ENCODE measurements at places on chromosomes 11 and 22.
A peak's percentile ranks its signal among the peaks of the same experiment; 100 is the strongest.

GRCh38 chr22:25410849-25411248 is 153.6 kb upstream of the GRK3 start:
- no peak for DNase-seq

DNA sequence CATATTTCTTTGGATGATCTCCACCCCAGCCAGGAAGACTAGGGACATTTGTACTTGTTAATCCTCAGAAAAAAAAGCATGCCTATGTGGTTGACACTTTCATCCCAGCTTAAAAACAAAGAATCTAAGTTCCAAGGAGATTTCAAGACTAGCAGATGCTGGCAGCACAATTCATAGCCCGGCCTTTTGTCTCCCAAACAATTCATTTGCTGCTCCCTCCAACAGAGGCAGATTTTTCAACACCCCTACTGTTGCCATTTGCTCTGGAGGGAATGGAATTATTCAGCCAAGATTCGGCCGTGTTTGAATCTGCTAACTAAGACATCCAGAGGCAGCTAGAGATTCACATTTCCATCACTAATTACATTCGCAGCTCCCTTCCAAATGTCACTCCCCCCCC is 15.3 kb downstream of the P2RX3 start:
- no peak for DNase-seq

DNA sequence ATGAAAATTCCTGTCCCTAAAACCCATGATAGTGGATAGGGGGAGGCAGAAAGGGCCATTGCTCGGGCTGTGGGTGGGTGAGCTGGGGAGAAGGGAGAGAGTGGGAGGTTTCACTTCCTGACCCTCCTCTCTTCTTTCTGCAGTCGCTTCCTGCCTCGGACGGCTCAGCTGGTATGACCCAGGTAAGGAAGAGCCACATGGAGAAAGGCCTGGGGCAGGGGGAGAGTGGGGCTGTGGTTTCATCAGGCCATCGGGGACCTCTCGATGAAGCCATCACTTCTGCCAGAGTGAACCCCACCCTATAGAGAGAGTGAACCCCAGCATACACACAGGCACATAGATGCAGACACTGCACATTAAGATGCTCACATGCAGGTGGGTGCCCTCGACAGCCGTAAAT is 12.6 kb downstream of the CD5 start:
- DNase-seq, result no peak

DNA sequence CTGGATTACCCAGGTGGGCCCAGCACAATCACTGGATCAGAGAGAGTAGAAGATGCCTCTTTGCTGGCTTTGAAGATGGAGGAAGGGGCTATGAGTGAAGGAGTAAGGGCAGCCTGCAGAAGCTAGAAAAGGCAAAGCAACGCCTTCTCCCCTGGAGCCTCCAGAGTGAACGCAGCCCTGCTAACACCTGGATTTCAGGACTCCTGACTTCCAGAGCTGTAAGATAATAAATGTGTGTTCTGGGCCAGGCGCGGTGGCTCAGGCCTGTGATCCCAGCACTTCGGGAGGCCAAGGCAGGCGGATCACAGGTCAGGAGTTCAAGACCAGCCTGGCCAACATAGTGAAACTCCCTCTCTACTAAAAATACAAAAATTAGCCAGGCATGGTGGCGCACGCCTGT is 102.4 kb downstream of the MORC2 start:
- DNase-seq, result no peak

DNA sequence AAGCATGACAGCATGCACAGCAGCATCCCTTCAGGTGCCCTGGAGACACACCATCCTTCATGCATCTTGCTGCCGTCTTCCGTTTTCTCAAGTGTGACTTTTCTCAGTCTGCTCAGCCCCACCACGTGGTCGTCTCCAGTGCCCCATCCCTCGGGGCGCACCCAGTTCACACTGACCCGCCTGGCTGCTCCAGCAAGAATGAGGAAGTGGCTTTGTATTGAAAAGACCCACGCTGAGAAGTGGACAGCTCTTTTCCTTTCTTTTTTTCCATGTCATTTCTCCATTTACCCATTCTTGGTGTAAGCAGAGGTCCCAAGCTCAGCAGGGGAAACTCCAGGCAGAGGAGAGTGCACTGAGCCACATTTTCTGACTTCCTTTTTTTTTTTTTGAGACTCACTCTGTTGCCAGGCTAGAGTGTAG is 14.5 kb downstream of the SERPINH1 start:
- DNase-seq, result no peak

- no peak for DNase-seq
Measured at GRCh38 chr11:25970726-25971508, 361.0 kb upstream of the ANO3 start.

DNA sequence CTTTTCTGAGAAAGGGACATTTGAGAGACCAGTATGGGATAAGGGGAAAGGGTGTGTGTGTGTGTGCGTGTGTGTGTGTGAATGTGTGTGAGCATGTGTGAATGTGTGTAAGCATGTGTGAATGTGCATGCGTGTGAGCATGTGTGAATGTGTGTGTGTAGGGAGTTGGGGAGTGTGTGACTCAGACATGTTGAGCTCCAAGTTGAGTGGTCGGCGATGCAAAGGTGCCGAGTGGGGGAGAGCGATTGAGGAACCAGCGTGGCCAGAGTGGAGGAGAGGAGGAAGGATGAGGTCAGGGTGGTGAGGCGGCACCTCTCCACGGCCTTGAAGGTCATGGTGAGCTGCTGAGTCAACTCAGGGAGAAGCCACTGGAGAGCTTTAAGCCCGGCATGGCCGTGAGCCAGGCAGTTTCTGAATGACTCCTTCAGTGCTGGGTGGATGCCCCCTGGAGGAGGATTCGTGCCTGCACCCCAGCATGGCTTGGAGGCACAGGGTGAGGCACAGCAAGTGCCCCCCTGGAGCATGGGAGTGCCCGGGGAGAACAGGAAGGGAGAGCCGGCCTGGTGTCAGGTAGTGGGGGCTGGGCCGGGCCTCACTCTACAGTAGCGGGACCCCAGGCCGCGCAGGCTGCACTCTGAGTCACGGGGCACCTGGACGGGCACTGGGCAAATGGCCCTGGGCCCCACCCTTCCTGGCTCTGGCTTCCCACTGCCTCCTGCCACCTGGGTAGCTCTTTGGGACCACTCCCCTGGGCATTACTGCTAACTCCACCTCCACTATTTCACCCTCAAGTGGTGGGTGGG is 8.2 kb upstream of the CCDC88B start:
- DNase-seq, result peak; percentile 61

GRCh38 chr11:3434976-3435375 is 56.0 kb upstream of the ZNF195 start:
- no peak for DNase-seq

- DNase-seq, result no peak
Measured at GRCh38 chr11:120594746-120595145, 83.2 kb downstream of the GRIK4 start.

DNA sequence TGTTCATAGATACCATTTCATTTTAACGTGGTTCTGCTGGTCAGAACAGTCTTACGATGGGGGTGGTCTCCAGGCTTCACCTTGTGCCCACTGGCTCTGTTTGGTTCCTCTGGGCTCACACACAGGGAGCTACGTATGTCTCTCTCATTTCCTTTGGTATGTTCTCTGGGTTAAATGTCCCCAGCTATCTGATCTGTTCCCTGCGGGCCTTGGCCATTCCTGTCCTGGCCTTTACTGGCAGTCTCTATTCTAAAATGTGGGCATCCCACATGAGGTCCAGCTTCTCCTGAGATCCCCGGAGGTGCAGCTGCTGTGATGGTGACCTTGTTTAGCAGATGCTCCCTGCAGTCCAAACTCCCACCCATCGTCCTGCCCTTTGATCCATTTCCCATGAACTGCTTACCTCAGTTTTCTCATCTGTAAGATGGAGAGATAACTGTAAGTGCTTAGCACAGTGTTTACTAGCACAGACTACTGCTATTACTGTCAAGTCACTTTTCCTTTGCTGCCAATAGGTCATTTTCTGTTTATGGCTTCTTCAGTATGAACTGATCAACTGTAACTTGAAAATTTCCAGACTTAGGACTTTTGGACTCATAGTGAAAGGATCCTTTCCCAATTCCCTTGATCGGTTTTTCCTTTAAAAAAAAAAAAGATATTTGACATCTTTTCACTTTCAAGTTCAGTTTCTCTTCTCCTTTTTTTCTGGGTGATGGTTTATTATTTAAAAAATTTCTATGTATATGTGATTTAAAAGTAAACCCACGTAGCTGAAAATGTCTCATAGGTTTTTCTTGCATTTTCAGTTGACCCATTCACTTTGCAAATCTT is 92.9 kb downstream of the PTPRJ start:
- DNase-seq, result no peak

GRCh38 chr11:104653407-104653806 is 244.9 kb downstream of the CASP12 start:
- no peak for DNase-seq

GRCh38 chr11:47994417-47994816 is 14.1 kb downstream of the PTPRJ start:
- no peak for DNase-seq

- no peak for DNase-seq
Measured at GRCh38 chr22:30196880-30197336, 49.7 kb downstream of the LIF start.

- DNase-seq, result no peak
Measured at GRCh38 chr11:10287766-10288715, 6.0 kb downstream of the SBF2 start.

- DNase-seq, result no peak
Measured at GRCh38 chr11:43997022-43997660, 50.6 kb upstream of the ACCSL start.

DNA sequence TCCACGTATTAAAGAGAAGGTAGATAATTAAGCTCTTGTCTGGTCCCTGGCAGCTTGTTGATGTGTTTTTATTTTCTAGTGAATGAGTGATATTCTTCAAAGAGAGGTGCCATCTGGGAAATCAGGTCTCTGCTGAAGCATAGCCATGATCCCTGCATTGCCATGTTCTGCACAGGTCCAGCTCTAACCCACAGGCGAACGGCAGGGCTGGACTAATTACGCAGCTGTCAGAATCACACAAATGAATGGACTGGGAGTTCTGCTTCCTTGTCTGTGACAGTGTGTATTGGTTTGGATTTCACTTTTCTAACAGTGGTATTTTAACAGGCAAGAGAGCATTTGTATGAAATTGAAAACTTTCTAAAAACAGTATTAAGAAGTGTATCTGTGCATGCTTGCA is 235.6 kb downstream of the FAT3 start:
- DNase-seq, result no peak

Data from stimulated activated CD4-positive, alpha-beta T cell treated with anti-CD3 and anti-CD28 coated beads, Interleukin-4, amount 100 ng/mL, for 1 hour (primary cell).